Frontal cortex (tissue), 4 donors: ENCODE measurements at places on chromosomes 1 and 21. TPM values are rescaled to one million over a fixed set of nuclear protein-coding genes. Genes with fewer than 3 reads are reported as not detected.

Gene ASPM
- total RNA-seq: 7.3 TPM

- peak; percentile 84 for DNase-seq
These were observed at the start of gene CSRP1 for GRCh38 chr1:201506557-201507359. CSRP1 (minus strand) TSS chr1:201507123; CDS start chr1:201496303, 10,820 bp downstream.

DNA sequence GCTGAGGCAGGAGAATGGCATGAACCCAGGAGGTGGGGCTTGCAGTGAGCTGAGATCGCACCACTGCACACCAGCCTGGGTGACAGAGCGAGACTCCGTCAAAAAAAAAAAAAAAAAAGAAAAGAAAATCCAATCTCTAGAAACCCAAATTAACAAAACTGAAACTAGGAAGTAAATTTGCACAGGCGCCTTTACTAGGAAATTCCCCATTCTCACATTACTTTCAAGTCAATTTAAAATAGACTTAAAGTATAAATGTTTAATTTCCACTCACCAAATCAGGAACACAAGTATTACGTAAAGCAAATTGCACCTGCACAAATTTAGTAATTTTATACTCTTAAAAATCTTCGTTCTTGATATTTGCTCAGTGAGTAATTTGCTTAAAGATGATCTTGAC is 67.8 kb upstream of the BCAR3 start:
- DNase-seq: no peak

Gene MCOLN2
- total RNA-seq: not detected

DNA sequence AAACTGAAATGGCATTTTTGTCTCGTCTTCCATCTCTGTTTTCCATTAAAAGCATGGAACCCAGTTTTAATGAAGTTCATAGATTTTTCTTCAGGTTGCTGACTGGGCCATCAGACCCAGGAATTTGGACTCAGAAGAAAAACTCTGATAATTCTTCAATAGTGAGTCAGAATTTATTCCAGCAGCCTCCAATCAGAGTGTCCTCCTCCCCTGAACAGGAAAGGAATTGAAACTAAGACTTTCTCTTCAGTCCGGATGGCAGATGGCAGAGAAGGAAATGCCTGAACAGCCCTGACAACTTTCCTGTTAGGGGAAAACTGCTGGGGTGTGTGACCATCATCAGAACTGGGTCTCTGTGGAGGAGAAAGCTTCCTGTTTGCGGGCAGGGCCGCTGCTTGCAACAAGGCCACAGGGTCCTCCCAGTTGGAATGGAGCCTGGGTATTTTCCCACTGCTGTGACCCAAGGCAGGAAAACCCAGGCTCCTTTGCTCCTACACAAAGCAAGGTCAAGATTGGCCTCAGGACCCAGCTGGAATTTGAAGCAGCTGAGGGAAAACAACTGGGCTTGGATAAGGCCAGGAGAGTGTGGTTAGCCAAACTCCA is 20.7 kb downstream of the CD34 start:
- no peak for DNase-seq
